ENCODE measurements at places on chromosomes 16 and 17.

GRCh38 chr16:75931043-75931442, 204.8 kb upstream of the CPHXL start:
- no peak for DNase-seq

DNA sequence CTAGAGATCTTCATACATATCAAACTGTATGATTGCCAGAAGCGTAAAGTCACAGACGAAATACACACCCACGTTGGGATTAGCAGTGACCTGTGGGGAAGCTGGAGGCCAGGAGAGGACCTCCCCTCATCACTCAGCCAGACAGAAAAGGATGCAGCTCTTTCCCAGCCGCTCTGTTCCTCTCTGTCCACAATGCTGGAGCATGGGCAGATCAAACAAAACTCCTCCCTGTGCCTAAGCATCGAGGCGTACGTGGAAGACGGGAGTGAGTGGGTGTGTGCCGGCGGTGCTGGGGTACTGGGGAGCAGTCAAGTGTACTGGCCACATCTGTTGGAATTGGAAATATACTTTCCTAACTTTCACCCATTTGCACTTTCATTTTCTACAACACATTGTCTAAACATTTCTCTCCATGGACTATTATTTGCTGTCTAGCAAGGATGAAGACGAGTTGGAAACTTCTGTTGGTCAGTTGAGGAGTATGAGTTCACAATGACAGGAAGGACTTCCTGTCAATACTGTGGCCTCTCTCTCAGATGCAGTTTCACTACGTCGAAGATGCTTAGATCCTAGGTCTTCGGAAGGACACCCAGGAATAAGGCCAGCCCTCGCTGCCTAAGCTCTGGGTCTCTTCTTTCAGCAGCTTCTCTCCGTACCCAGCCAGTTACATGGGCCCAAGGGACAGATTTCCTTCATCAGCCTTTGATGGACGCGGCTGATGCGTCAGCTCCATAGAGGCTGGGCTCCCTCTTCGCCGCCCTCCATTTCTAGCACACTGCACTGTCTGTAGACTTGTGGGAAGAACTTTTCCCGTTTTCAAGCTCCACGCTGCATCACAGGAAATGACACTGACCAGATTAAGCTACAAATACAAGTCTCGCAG, 30.6 kb upstream of the ENDOV start:
- no peak for DNase-seq

DNA sequence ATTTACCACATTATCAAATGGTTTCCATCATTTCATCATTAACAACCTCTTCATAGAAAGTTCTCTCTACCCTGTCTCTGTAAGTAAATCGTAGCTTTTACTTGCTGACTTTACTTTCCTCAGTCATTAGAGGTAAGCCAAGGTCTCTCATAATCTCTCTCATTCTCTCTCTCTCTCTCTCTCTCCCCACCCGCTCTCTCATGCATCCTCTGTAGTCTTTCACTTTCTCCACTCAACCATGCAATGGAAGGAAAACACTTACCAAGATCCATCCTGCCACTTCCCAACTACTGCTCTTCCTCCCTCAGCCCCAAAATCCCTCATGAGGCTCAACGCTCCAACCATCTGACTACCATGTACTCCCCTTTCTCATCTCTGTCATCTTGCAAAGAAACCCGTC, 6.1 kb downstream of the CEP112 start:
- DNase-seq = no peak

GRCh38 chr17:30273373-30273772, 18.4 kb downstream of the BLMH start:
- no peak for DNase-seq

DNA sequence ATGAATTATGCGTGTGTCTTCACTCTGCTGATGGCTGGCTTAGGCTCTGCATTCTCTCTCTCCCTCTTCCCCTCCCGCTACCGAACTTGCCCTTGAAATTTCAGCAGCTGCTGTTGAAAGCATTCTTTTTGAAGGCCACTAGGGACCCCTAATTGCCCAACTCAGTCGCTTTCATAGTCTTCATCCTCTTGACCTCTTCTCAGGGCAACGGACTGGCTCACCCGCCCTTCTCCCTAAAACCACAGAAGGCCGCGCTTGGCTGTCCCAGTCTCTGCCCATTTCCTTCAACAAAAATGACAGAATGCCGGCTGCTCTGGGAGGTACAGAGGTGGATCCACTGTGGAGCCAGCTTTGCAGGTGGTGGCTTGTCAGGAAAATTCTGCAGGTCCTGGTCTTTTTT, 21.0 kb upstream of the FMNL1 start:
- DNase-seq = no peak

GRCh38 chr16:23362460-23363317, 60.6 kb downstream of the SCNN1B start:
- DNase-seq = no peak

DNA sequence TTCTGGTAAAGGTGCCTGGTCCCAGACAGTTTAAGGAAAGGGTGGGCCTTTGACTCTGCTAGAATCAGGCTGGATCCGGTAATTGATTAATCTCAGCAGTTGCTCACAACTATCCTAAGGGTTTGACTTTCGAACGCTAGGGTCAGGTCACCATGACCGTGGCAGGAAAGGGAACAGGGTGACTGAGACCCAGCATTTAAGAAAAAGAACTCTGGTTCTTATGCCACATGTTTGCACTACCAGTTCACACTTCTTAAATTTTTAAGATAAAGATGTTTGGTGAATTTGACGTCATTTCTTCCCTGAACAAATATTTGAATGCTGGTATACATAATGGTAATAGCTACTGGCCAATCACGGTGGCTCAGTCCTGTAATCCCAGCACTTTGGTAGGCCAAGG, 52.2 kb downstream of the TEX14 start:
- no peak for DNase-seq

- no peak for DNase-seq
Observed at GRCh38 chr16:47581114-47581513, 120.0 kb downstream of the PHKB start.

DNA sequence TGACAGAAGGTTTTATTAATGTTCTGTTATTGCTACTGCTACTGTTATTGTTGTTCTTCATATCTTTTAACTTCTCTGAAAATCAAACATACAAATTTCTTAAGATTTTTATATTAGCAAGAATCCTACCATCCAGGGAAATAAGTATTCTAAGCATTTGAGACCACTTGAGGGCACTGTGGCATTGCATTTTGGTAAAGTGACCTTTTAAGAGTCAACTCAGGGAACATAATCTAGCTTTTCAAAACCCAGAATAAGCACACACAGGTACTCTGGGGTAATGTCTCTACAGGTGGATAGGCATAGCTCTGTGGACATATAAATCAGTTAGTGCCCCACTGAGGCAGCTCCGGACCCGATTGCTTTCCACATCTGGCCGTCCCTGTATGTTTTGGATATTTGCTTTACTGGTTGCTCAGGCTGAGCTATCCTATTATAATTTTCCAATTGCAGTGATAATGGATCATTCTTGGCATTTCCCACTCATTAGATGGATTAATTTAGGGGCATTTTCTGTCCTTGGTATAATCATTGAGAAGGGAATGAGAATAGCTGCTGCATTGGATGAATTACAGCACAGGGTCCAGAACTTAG, 1425.1 kb upstream of the CDH8 start:
- DNase-seq = no peak

DNA sequence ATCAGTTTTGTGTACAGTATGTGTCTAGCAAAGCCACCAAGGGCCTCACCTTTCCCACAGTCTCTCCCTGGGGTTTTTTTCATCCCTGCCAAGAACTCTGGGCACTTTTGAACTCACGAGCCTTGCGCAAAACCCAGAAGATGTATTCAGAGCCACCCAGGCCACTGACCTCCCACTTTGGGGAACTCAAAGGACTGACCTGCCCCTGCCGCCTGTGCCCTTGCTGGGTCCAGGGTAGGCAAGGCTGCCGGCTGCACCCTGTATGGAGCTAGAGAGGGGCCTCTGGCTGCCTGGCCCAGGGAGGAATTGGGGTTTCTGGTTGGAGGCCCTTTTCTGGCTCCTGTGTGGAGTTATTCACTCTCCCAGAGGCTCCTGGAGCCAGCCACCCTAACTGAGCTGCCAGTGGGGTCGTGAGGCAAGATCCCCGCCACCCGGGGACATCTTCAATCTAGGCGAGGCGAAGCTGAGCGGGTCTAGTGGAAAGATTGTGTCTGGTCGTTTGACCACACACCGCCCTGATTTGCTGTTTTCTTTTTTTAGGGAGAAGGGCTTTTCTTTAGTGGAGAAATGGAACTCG, 1.9 kb downstream of the CDK5R1 start:
- DNase-seq = no peak

DNA sequence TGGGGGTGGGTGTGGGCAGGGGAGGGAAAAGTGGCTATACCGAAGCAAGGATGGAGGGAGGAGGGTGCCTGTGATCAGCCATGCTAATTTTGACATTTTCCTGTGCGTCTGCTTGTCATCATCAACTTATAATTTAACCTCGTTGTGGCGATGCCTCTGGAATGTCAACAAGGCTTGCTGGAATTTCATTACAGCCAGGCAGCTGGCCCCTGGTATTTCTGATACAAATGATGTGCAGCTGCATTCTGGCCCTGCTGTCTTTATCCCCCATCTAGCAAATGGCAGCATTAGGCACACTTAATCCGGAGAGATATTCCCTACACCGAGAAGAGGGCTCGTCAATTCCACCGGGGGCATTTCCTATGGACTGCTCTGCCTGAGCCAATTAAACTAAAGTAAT, 278.3 kb upstream of the CCL2 start:
- no peak for DNase-seq

GRCh38 chr17:19663097-19663496, 14.5 kb downstream of the ALDH3A2 start:
- no peak for DNase-seq

Data from GM12891 (cell line).